Kidney epithelial cell (primary cell): ENCODE measurements at places on chromosomes 6 and 20.

DNA sequence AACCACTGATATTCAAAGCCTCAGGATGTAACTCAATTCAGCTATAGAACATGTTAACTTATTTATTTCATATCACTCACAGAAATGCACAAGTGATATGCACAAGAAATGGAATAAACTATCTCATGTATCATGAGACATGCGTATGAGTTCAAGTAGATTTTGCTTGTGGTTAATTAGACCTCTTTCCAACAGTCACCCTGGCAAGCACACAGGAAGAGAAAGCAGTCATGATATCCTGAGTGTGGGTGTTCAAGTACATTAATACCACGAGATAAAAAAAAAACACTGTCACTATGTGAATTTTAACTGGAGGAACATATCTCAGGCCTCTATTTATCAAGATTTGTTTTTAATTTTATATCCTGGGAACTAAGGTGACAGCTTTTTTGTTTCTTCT is 64.2 kb downstream of the LAMP5 start:
- no peak for DNase-seq

DNA sequence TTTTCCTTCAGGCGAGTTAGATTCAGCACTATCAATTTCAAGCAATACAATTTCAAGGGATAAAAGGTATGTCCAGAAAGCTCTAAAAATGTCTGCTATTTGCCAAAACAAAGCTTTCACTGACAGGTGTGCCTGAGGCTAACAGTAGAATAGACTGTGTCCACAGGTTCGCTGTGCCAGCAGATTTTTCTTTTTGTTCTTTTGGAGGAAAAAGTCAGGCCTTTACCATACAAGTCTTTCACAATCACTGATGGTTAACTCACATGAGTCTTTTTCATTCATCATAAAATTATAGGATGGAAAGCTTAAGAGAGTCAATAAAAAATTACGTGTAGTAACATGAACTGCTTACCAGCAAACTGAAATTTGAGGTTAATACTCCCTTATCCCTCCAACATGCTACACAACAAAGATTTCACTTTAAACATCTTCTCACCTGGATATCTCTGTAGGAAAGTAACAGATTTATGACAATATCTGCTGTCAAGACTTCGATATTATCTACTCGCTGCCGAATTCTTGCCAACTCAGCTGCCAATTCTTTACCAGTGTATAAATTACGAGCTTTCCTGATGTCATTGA is 95.4 kb downstream of the MAP3K5 start:
- no peak for DNase-seq

DNA sequence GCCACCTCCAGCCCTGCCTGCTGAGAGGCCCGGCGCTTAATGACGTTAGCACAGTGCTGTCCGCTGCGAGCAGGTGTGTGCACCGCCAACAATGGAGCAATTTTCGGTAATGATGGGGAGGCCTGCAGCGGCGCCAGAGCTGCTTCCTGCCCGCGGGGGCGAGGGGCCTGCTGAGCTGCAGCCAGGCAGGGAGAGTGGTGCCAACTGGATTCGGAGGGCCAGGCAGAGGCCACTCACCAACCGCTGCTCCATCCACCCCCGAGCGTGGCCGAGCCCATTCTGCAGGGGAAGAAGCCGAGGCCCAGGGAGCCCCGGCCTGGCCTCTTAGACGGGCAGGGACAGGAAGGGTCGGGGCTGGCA is 9.6 kb downstream of the HRH3 start:
- DNase-seq: no peak

- DNase-seq: no peak
Measured at GRCh38 chr6:37579444-37580067, 79.9 kb upstream of the CCDC167 start.

- no peak for DNase-seq
Measured at GRCh38 chr20:2760952-2761305, 39.5 kb downstream of the CPXM1 start.

- no peak for DNase-seq
Measured at GRCh38 chr6:143901885-143902750, 37.8 kb downstream of the ZC2HC1B start.

- DNase-seq: peak; percentile 56
Measured at GRCh38 chr6:42702200-42702599, 20.2 kb downstream of the PRPH2 start.

- no peak for DNase-seq
Measured at GRCh38 chr6:163008626-163009025, 280.9 kb downstream of the PACRG start.

- DNase-seq: no peak
Measured at GRCh38 chr6:72677740-72678139, 55.9 kb downstream of the KCNQ5 start.

- no peak for DNase-seq
Measured at GRCh38 chr20:57139342-57140093, 126.9 kb downstream of the BMP7 start.

- no peak for DNase-seq
Measured at GRCh38 chr6:20791944-20792343, 257.7 kb downstream of the CDKAL1 start.
